Stimulated activated CD4-positive, alpha-beta T cell treated with anti-CD3 and anti-CD28 coated beads, Interleukin-4, amount 100 ng/mL, for 4 hours (primary cell): ENCODE measurements at places on chromosomes 11 and 22.

GRCh38 chr11:133840479-133840941, 4.8 kb downstream of the SPATA19 start:
- no peak for DNase-seq

GRCh38 chr11:106306942-106307341, 229.5 kb downstream of the AASDHPPT start:
- DNase-seq = no peak

GRCh38 chr22:46619830-46620501, at the start of gene GRAMD4:
GRAMD4 (plus strand) TSS chr22:46620386; CDS start chr22:46626800, 6,414 bp downstream.
- no peak for DNase-seq

DNA sequence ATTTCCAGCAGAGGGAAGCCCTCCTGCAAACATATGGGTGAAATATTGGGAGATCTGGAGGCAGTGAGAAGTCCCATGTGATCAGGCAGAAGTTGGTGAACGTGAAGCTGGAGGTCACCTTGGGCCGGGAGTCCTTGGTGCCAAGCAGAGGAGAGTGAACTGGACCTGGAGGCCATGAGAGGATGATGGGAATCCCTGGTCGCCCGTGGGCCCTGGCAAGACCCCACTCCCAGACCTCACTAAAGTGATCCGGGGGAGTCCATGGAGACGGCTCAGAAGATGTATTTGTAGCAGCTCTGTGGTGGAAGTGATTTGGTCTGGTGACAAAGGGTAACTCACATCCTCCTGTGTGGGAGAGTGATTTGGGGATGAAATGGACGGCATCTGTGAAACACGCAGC, 71.0 kb downstream of the ARHGAP8 start:
- DNase-seq = no peak

- DNase-seq = no peak
Measured at GRCh38 chr11:119567688-119568582, 145.0 kb upstream of the THY1 start.

DNA sequence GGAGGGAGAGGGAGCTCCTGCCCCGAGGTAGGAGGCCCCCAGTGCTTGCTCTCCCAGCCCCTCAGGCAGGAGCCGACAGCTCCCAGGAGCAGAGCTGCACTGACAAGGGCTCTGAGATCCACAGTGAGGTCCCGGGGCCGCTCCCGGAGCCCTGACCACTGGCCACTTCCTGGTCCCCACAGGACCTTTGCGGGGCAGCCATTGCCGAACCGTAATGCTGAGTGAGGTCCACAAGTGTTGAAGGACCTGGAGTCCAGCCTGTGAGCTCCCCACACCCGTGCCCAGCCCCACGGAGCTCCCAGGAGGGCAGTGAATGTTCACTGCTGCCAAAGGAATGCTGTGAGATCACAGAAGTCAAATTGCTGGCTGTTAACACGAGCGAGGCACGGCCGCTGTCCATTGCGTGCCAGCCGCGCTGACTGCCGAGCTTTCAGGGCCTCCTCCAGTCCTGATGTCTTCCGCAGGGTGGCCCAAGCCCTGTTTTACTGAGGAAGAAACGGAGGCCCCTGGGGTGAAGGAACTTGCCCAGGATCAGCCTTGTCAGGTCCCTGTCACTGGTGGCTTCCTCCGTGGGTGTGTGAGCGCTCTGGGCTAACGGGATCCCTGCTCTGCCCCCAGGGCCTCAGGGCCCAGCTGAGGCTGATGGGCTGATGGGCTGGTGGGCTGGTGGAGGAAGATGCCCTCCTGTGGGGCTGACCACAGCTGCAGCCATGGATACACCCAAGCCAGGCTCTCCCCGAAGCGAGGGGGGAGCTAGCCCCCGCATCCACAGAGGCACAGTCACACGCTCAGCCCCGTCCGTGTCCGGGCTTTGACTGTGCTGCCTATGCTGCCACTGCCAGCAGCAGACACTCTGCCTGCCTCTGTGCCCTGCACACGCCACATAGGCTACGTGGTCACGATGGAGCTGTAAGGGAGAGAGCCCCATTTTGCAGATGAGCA, 70.8 kb downstream of the WNT7B start:
- no peak for DNase-seq

- no peak for DNase-seq
Measured at GRCh38 chr11:126432065-126432461, 76.6 kb downstream of the ST3GAL4 start.

DNA sequence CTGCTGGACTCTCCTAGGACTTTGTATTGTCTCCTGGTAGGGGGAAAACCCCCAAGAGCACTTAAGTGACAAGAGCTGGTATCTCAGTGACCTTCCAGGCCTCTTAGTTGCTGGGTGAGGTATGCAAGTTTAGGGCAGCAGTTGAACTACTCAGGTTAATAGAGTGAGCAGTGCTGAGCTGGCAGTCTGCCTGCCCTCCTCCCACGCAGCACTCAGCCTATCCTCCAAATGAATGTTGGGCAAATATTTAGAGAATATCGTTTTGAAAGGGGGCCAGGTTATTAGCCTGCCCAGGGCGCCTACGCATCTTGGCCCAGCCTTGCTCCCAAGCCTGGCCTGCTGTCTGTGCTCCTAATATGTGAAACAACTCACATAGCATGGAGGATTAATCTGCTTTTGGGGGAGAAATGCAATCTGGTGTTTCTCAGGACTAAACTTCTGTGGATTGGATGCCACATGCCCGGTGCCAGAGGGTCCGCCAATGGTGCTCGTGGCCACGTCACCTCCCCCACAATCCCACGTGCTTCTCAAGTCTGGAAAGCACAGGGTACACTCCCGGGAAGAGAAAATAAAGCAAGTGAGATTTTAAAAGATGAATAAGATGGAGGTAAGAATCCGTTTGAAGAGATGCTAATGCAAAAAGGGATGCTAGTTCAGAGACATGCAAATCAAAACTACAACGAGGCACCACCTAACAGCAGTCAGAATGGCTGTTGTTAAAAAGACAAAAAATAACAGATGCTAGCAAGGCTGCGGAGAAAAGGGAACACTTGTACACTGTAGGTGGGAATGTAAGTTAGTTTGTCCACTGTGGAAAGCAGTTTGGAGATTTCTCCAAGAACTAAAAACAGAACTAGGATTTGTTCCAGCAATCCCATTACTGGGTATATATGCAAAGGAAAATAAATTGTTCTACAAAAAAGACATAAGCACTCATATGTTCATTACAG, 67.7 kb downstream of the SPON1 start:
- no peak for DNase-seq

DNA sequence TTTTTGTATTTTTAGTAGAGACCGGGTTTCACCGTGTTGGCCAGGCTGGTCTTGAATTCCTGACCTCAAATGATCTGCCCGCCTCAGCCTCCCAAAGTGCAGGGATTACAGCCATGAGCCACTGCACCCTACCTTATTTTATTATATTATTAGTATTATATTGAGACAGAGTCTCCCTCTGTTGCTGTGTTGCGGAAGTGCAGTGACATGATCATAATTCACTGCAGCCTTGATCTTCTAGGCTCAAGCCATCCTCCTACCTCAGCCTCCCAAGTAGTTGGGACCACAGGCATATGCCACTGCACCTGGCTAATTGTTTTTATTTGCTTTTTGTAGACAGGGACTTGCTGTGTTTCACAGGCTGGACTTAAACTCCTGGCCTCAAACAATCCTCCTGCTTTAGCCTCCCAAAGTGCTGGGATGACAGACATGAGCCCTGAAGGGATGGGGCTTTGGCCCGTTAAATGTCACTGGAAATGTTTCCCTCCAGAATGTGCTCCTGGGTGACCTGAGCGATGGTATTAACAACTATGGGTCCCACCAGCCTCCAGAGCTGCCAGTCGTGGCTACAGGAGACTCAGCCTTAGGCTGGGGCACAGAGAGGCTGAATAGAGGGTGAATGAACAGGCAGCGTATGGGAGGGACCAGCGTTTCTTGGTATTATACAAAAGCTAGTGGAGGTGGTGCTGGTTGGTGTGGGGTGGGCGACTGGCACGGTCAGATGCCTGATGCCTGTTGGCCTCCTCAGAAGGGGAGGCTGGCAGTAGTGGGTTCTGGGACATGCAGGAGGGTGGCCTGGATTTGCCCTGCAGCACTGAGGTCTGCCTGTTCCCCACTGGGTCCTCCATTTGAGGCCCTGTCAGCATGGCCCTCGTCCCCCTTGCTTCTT, 7.3 kb downstream of the TANGO2 start:
- DNase-seq = no peak

GRCh38 chr11:38323961-38324761, 1726.1 kb upstream of the RAG2 start:
- DNase-seq = no peak

DNA sequence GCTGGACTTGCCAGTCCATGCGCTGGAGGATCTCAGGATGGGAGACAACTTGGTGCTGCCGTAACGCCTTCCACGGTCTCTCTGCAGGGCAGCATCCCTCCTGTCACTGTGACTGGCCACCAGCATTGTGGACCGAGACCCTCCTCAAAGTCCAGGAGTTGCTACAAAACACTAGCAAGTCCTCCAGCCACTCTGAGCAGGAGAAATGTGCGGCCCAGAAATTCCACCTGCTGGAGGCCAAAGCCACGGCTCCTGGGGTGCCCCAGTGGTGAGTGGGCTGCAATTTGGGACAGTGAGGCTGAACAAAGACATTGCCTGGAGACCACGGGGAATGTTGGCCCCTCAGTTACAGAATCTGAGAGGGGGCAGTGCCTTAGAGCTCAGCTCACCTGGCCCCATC, 6.9 kb upstream of the DSCAML1 start:
- DNase-seq = no peak

- DNase-seq = no peak
Measured at GRCh38 chr11:62965574-62965973, 19.2 kb downstream of the SLC22A6 start.

DNA sequence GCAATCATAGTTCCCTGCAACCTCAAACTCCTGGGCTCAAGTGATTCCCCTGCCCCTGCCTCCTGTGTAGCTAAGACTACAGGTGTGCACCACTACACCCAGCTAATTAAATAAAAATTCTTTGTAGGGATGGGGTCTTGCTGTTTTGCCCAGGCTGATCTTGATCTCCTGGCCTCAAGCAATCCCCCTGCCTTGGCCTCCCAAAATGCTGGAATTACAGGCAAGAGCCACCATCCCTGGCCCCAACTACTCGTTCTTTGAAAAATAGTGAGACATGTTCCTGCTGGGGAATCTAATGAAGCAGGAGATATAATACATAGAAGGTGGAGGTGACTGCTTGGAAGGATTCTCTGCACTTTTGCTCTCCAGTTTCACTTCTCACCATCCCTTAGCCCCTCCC, 40.1 kb upstream of the RFPL3 start:
- no peak for DNase-seq

DNA sequence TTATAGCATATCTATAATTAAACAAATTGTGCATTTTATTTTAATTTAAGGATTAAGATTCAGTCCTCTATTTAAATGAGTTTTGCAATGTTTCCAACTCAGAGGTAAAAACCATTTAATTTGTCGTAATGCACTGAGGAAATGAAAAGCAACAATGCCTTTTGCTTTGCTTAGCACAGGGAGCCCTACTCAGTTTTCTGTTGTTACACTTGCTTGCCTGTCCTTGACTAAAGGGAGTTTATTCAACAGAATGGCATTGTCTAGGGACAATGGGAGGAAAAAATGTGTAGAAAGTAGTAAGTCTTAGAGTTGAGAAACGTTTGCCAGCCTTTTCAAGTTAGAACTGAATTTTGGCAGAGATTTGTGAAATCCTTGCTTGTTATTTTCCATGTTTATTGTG, 734.2 kb upstream of the ANO3 start:
- DNase-seq = no peak

DNA sequence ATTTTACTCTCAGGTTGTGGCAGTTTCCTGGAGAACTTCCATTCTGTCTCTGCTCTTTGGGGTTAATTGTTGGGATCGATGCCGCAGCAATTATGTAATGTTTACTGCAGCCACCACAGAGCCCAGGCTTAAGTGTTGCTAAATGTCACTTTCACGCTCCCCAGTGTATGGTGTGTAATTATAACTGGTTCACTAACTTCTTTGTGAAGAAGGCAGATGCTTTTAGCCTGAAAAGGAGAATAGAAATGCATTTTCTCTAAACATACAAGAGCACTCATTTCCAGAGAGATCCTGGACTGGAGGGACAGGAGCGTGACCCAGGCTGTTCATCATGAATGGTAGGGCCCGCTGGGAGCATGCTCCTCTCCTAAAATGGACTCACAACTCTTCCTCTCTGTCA, 132.2 kb upstream of the PLET1 start:
- no peak for DNase-seq

GRCh38 chr11:57049749-57050148, 61.0 kb downstream of the OR5AK2 start:
- no peak for DNase-seq

DNA sequence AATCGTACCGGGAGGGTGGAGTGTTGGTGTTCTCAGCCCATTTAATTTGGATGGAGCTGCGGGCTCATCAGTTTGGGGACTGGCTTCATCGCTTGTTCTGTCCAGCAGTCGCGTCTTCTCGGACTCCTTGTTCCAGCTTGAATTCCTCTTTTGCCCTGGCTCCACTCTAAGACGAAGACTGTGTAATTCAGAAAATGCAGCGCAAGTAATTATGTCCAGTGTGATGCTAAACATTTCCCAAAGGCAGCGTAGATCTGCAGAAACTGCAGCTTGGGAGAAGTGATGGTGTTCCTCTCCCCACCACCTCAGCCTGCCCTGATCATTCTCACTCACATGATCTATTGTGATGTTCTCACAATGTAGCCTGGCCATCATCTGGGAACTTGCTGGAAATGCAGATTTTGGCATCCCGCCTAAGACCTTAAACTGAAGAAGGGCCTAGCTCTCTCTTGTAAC, 666 bp downstream of the SLC25A18 start:
- no peak for DNase-seq

DNA sequence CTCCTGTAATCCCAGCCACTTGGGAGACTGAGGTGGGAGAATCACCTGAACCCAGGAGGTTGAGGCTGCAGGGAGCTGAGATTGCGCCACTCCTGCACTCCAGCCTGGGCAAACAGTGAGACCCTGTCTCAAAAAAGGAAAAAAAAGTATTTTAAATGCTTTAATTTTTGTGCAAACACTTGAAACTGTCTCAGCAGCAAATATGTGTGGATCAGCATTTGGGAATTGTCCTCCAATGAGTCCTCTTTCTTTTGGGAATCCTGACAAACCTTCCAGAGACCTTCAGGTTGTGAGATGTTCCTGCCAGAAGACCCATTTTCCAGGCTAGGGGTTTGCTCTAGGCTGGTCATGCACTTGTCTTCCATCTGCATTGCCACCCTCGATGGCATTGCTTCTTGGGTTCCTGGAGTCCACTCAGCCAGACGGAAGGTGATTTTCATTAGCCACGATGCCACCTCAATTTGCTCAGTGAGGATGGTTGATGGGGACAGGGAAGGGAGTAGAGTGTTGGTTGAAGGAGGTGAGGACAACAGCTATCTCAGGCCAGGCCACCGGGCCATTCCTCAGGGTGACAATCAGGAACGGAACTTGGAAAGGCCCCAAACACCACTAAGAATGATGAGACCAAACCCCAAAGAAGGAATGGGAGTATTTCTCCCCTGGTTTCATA, 55.4 kb downstream of the ST14 start:
- DNase-seq = no peak

DNA sequence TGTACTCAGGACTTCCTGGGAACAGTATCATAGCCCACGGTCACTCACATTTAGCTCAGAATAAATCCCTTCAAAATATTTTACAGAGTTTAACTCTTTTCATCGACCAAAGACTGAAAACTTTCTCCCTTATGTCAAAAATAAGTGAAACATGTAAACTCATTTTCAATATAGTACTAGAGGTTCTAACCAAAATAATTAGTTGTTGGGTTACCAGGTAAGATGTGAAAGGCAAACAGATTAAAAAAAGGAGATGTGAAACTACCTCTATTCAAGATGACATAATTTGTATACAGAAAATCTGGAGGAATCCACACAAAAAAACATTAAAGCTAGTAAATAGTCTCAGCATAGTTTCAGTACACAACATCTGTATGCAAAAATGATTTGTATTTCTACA, 20.3 kb downstream of the XKR3 start:
- no peak for DNase-seq
